HCT116 (cell line): ENCODE measurements at places on chromosomes 1 and 21. TPM values are rescaled to one million over a fixed set of nuclear protein-coding genes. Genes with fewer than 3 reads are reported as not detected.
A peak's percentile ranks its signal among the peaks of the same experiment; 100 is the strongest.

DNA sequence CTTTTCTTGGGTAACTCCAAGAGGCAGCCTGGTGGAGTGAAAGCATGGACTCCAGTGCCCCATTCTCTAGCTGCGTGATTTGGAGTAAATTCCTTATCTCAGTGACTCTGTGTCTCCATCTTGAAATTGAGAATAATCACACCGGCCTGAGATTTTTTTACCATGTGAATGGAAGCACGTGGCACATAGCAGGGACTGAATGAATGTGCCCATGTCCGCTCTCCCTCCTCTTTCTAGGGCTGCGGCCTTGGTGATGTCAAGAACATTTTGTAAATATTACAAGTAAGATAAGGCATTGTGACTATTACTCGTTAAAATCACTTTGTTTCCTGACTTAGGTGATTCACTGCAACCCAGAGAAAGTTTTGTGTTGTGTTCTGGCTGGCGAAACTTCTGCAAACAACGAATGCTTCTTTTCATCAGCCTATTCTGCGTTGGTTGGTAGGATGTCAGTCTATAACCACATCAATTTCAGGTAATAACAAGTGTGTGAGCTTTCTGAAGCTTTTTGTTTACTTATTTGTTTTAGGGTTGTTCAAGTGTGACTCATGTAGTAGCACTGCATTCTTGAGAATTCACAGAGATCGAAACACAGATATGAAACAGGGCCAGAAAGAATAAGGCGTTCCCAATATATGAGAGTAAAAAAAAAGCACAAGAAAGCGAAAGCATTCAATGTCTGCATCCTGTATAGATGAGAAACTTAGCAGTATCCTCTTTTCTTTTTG lies 135.7 kb upstream of the SLC45A1 start:
- DNase-seq: peak; percentile 96

DNA sequence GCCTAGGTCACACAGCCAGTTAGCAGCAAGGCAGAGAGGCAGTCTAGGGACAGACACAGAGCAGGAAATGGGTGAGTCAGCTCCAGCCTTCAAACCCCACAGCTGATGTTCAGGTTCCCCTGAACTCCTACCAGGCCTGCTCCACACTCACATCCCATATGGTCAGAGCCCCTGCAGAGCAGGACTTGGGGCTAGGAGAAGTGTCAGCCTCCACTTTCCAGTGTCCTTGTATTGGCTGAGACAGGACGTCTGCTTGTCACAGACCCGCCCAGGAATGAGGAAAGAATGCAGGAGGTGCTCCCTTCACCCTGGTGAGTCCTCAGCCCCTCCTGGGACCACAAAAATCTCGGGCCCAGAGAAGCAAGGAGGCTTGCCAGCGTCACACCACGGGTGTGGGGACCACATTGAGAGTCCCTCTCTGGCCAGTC lies 92.5 kb downstream of the LACTBL1 start:
- DNase-seq: no peak

DNA sequence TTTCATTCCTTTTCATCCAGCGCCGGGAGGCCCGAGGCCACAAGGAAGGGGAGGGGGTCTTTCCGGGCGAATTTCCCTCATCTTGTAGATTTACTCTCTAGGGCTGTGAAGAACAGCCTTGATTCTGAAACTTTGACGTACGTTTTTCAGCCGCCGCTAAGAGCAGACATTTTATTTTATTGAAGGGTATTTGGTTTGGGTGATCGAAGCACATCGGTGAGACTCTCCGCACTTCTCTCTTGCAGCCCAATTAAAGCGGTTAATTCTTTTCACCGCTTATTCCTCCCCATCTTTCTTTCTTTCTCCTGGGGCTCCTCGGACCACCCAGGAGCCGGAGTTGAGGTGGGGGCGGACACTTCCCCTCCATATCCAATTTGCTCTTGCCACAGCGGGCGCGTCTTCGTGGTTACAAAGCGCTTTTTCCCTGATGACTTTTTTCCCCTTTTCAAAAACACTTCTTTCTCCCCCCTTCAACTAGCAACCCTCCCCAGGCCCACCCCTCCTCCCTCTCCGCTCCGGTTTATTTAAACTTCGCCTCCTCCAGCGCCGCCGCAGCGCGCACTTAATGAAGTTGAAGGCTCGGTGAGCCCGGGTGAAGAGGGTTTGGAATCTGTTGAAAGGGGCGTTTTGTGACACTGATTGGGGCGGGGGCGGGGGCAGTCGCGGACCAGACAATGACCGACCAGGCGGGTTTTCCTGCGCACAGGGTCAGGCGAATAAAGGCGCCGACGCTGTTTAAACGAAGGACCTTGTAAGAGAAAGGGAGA lies 5.9 kb downstream of the FOXD2 start:
- DNase-seq: no peak

DNA sequence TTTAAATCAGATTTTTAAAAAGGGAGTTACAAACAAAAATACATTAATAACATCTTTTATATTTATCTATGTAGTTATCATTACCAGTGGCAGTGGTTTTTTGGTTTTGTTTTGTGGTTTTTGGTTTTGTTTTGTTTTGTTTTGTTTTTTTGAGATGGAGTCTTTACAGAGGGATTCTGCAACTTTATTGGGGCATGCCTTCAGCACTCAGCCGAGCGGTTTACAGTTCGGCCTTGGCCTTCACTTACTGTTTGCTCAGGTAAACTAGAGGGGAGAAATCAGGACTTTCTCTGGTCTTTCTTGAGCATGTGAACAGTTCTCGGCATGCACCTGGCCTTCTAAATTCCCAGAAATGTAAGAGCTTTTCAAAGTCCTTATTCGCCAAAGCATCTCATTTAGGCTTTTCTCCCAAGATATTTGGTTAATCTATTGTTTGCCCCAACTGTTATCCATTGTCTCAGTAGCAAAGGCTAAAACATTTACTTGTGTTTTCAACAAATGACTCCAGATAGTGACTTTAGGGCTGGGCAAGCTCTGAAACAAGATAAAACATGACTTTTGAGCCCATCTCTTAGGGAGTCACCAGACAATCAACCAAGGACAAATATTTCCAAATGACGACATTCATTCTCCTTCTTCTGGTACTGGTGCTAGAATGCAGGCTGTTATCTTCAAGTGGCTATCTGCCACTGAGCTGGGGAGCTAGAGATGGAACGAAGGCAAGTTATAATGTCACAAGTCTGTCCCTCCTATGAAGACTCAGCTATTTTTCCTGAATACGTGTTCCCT lies 48.4 kb upstream of the ADORA3 start:
- DNase-seq: no peak

GRCh38 chr1:160129966-160130365 lies 14.4 kb downstream of the ATP1A2 start:
- no peak for DNase-seq

- no peak for DNase-seq
These were observed 22.3 kb upstream of the ABCA4 start for GRCh38 chr1:94143173-94143808.

DNA sequence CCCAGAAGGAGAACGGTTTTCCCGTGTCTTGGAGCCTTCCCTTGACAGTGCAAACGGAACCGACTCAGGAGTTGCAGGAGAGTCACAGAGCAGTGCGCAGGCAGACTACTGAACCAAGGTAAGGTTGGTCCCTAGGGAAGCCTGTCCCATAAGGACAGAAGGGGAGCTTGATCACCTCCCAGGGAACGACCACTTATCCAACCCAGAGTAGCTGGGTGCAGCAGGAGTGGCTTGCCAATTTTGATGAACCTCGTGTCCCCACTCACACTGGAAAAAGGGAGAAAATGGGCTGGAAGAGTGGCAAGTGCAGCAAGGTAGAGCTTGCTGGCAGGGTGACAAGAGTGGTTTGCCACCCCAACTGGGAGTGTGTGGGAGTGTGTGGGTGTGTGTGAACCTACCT lies 95.1 kb downstream of the LIPI start:
- no peak for DNase-seq

RAD54L gene
- 28.9 TPM for total RNA-seq

MNDA gene
- total RNA-seq: not detected

DNA sequence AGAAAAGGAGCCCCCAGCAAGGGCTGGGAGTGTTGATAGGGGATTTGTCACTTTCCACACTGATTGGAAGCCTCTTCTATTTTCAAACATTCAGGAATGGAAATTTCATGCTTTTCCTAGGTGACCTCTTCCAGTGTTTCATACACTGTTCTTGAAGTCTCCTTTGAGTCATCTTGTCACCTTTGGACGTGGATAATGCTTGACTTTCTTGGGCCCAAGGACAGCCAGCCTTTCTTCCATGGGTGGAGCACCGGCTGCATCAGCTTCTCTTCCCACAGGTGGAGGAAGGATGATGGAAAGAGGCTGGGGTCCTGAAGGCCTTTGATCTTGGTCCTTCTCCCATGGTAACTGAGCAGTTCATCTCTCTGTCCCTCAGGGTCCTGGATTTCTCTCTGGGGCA lies 11.9 kb upstream of the PIGR start:
- DNase-seq: no peak

DNA sequence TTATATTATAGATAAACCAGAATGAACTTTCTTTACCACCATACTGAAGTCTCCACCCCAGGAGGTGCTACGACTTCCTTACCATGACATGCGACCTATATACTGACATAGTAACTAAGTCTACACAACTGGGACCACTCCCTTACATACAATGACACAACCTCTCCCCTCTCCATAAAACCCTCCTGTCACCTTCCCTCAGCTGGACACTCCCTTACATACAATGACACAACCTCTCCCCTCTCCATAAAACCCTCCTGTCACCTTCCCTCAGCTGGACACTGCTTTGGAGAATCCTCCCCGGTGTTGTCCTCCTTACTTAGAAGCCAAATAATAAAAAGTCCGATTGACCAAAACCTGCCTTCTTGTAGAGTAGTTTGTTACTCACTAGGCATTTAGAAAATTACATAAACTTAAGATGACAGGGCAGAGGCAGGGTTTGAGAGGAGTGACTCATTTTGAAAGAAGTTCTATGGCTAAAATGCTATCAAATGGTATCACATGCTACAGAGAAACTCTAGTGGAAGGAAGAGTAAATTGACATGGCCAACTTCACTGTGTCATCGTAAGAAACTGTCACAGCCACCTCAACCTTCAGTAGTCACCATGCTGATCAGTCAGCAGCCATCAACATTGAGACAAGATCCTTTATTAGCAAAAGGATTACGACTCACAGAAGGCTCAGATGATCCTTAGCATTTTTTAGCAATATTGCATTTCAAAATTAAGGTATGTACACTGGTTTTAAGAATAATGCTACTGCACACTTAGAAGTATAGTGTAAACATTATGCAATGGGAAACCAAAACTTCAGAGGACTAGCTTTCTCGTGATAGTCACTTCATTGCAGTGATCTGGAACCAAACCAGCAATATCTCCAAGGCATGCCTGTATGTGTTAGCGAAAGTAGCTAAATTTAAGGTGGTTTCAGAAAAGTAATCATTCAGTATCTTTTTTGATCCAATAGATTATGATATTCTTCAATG lies 56.4 kb downstream of the AHCTF1 start:
- no peak for DNase-seq

DNA sequence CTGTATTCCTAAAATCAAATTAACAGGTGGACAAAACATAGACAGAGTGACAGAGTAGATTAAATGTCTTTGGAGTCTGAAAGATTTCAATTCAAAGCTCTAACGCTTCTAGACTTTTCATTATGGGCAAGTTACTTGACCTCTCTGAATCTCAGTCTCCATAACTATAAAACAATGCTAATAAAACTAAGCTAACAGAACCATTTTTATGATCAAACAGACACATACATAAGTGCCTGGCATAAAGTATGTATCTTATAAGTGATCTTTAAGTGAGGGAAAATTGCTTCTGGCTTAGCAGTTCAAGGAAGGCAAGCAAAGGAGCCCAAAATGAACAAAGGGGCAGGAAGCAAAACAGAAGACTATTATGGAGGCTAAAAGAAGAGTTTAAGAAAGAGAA lies 216.8 kb upstream of the TNR start:
- no peak for DNase-seq

- DNase-seq: no peak
These were observed 263.2 kb upstream of the RAB4A start for GRCh38 chr1:229007701-229008100.

DNA sequence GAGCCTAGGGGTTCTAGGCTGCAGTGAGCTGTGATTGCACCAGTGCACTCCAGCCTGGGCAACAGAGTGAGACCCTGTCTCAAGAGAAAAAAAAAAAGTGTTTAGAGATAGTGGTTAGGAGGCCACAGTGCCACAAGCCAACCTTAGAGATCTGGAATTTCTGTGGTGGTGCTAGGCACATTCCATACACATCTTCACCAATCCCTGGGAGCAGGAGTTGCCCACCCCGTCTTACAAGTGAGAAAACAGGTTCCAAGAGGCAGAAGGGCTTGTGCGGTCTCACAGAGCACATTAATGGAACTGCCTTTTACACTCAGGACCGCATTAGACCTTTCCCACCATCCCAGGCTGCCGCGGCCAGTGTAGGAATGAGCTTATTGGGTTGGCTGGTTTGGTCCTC lies 93.2 kb downstream of the EPHB2 start:
- DNase-seq: no peak

TBX15 gene
- not detected for total RNA-seq

LYPD8 gene
- total RNA-seq: not detected

DNA sequence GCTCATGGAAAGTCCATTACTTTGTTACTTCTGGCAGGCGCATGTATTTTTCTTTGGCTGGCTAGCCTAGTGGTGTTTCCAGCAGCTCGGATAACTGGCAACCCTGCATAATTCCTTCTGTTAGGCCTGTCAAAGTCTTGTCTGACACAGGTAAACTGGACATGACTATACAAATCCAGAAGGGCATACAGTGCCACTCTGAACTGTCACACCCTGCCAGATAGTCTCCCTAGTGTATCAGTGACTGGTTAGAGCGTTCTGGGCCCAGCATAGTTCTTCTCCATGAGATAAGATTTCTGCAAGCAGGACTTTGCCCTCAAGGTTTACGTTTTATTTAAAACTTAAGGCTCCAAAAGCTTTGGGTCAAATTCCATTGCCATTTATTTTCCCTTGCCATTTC lies 177.7 kb upstream of the GORAB start:
- DNase-seq: no peak

DNA sequence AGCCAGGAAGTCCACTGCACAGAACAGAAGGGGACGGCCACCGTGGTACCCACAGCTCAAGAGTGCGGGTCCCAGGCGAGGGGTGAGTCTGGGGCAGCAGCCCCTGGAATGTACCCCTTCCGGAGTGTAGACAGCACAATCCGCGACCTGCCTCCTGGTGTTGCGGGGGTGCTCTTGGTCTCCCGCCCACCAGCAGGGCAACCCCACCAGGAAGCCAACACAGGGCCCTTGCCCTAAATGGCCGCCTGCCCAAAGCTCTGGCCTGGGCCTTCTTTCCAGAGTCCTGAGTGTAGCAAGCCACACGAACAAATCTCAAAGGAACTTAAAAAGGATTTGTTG lies 1.1 kb upstream of the SLC19A1 start:
- DNase-seq: no peak

S100A7A gene
- total RNA-seq: not detected

EMC1 gene
- total RNA-seq: 66.6 TPM

GRCh38 chr1:100589667-100590066 lies 51.7 kb downstream of the GPR88 start:
- no peak for DNase-seq

DNAJC16 gene
- total RNA-seq: 20.6 TPM
